Occipital lobe (tissue), 3 donors: ENCODE measurements at places on chromosomes 2 and 18. TPM values are rescaled to one million over a fixed set of nuclear protein-coding genes. Genes with fewer than 3 reads are reported as not detected.

GRCh38 chr2:227036527-227036926, 127.5 kb downstream of the COL4A4 start:
- no peak for DNase-seq

DNA sequence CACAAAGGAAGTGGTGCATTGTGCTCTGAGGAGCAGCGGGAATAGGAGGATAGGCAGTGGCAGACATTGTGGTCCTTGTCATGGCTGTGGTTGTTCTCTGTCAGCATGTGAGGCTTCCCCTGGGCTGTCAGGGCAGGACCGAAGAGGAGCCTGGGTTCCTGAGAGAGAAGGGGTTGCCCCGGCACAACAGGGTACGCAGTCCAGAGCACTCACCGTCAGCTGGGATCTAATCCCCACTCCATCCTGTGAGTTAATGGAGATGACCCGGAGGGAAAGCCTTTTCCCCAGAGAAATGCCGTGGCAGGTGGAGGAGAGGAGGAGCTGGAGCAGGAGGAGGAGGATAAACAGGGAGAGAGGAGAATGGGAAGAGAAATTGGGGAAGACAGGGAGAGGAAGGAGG, 396.7 kb upstream of the HS6ST1 start:
- DNase-seq, result no peak

The CCDC141 gene
- 1.4 TPM for total RNA-seq

DNA sequence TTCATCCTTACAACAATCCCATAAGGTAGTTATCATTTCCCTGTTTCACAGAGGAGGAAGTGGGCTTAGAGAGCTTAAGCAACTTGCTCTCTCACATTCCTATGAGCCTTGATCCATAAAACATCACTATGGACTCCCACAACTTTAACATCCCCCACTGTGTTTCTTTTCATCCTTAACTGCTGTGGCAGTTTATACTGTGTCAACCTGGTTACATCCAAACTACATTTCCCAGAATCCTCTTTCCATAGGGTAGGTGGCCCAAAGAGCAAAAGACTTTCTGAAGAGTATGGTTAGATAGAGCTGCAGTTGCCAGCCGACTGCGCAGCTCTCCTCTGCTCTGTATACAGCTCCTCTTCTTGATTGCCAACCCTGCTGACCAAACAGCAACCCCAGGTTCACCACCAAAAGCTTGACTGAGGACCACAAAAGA, 22.5 kb downstream of the MAP3K2 start:
- DNase-seq, result no peak

The LCT gene
- total RNA-seq, result not detected

GRCh38 chr2:216281316-216281715, 91.0 kb downstream of the MARCHF4 start:
- DNase-seq, result no peak

- DNase-seq, result no peak
Measured at GRCh38 chr18:58209326-58209725, 165.3 kb downstream of the NEDD4L start.

- DNase-seq, result no peak
Measured at GRCh38 chr18:10076502-10077030, 162.8 kb downstream of the VAPA start.

DNA sequence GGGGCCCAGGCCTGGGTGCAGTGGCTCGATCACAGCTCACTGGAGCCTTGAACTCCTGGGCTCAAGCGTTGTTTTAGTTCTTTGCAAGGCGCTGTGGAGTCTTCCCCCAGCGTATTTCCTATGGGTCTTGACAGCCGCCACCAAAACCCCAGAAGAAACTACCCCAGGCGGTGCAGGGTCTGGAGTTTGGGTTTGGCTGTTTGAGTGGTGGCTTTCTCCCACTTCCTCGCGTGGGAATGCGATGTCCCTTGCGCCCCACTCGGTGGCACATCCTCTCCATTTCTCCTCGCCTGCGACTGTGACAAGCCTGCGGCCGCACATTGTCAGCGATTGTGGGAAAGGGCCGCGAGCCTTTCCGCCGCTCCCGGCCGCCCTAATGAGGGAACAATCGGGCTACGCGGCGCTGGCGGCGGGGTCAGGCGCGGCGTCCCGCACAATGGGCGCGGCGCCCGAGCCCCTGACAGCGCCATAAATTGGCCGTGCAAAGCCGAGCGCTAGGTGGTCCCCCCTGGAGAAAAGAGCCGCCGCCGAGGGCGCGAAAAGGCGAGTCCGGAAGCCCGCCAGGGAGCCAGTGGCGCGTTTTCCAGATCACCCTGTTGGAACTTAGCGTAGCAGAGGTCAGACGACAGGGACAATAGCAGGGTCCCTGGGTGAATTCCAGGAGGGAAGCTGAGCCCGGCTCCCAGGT, 194.9 kb upstream of the POU3F3 start:
- DNase-seq, result no peak

- DNase-seq, result no peak
Measured at GRCh38 chr2:160741815-160742214, 248.2 kb upstream of the RBMS1 start.

GRCh38 chr2:30454571-30454970, 7.5 kb downstream of the LCLAT1 start:
- no peak for DNase-seq

The CRYBA2 gene
- total RNA-seq, result not detected
